T-helper 2 cell (primary cell): ENCODE measurements at places on chromosomes 7 and 10.

GRCh38 chr7:6288270-6288860, 15.9 kb upstream of the CYTH3 start:
- no peak for DNase-seq

DNA sequence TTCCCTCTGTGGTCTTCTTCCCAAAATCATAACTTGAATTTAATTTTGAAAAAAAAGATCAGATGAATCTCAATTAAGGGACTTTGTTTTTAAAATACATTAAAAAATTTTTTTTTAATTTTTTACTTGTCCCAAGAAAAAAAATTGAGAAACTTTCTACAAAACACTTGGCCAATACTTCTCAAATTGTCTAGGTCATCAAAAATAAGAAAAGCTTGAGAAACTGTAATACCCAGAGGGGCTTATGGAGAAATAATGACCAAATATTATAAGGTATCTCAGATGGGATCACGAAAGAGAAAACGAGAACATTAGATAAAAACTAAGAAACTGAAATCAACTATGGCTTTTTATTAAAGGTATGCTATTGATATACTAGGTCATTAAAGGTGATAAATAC, 835.0 kb downstream of the GATA3 start:
- no peak for DNase-seq

GRCh38 chr7:2980401-2981102, 63.1 kb downstream of the CARD11 start:
- no peak for DNase-seq

DNA sequence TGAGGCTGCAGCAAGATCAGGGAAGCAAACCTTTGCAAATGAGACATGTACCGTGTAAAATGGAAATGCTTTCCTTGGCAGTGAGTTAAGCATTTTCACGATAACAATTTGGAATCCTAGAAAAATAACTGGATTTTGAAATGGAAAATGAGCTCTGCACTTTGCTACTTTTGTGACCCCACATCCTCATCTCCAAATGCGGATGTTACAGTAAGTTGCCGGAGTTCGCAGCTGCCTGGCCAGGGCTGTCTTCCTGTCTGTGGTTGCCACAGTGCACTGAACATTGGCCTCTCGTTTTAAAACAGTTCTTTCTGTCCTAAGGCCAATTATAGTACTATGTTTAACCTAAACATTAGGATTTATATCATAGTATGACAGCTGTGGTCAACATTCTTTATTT, 136.2 kb upstream of the FZD8 start:
- DNase-seq = no peak

GRCh38 chr7:32142649-32143048, 72.4 kb upstream of the PDE1C start:
- no peak for DNase-seq

DNA sequence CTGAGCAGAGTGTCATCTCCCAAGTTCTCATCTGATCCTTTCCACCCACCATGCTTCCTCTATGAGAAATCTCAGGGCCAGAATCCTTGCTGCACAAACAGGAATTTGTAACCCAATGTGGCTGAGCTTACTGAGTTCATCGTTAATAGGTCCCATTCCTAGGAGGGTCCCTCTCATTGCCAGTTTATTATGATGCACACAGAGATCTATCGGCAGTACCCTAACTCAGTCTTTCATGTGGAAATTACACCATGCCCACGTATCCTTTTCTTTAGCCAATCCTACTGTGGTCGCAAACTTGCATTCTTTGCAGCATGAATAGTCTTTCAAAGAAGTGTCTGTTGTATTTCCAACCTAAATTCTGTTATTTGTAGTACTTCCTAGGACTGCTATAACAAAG, 12.1 kb downstream of the TMEM236 start:
- DNase-seq = no peak

DNA sequence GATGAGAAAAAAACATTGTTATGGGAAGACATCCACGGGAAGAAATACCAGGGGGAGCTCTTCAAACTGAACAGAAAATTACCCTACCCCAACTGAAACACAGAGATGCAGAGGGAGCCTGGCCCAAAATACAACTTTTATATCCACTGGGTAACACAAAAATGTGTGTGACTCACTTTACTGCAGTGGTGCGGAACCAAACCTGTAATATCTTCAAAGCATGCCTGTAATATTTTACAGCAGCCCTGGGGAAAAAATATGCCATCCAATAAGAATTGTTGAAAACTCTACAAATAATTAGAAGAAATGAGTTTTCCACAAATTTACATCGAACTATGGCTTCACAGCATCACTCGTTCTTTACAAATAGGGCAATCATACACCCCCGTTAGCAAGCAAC, 49.8 kb upstream of the SRRM3 start:
- DNase-seq = no peak

GRCh38 chr7:27180431-27181420, 4.3 kb downstream of the HOXA11 start:
- DNase-seq = no peak

DNA sequence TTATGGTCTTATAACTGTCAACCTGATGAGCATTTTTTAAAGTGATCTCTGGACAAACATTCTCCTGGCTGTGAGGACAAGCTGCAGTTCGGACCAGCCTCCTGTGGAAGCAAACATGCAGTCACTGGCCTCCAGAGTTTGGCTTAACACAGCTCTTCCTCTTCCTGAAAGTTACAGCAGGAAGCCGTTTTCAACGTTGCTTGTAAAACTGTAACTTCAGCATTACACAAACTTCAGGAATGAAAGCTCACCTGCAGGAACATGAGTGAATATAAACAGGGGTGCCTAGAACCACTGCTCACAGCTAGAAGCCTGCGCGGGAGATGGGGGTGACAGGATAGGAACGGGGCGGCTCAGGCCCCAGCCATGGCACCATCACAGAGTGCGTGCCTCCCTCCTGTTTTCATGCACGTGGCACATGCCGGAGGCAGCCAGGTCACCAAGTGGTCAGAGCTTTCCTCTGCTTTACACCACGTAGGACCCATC, 292.9 kb upstream of the PITRM1 start:
- no peak for DNase-seq

- DNase-seq = no peak
These were observed 78.7 kb upstream of the PPP2R2D start for GRCh38 chr10:131822013-131822691.

GRCh38 chr7:36684954-36685353, 39.3 kb downstream of the AOAH start:
- no peak for DNase-seq

GRCh38 chr10:87545783-87546182, 41.1 kb downstream of the MINPP1 start:
- no peak for DNase-seq

DNA sequence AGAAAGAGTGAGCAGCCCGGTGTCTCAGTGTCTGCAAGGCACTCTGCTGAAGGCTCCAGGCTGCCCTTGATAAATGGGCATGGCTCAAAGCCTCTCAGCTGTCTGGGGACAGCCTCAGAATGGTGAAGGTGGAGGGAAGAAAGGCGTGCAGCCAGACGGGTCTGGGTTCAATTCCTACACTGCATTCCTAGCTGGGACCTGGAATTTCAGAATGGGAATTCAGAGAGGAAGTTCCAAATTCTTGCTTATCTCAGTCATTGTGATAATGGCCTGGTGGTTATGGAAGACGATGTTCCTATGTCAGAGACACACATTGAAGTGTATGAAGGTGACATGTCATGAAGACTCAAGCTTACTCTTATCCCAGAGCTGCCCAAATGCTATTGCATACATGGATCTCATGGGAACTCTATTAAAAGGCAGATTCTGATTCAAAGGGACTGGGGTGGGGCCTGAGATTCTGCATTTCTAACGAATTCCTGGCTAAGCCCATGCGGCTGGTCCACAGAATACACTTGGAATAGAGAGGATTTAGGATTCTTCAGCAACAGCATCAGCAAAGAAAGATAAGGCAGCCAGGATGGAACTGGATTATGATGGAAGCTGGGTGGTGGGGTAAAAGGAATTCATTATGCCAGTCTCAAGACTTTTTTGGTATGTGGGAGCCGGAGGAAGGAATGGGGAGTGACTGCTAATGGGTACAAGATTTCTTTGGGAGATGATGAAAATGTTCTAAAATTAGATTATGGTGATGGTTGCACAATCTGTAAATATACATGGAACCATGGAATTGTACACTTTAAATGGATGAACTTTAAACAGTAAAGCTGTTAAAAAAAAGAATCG, 82.6 kb upstream of the ZMIZ1 start:
- DNase-seq = no peak

DNA sequence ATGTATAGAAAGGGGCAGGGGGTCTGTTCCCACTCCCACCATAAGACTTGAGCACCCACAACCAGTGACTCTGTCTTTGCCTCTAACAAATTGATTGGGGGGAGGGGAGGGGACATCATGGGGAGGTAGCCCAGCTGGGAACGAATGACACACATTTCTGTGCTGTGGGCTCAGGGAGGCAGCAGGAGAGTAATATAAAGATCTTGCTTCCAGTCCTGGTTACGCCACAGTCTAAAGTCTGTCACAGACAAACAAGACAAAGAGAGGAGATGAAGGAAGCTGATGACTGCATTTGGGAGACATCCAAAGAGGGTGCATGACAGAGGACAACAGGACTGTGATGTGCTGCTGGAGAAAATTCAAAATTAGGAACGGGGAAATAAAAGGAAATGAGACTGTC, 153.9 kb downstream of the ACTR3B start:
- DNase-seq = no peak

DNA sequence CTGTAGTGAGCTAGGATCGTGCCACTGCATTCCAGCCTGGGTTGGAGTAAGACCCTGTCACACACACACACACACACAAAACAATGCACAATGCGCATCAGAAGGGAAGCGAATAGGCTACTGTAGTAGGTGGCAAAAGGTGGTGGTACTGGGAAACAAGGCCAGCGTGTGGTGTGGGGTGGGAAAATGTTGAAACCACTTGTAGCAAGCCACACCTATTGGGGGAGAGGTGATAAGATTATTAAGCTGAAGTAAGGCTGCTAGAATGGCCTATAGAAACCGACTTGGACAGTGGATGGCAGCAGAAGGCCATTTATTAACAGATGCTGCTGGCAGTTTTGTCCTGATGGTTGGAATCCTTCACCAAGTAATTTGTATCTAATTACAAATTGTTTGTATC, 7.2 kb upstream of the CHCHD1 start:
- DNase-seq = peak; percentile 28

DNA sequence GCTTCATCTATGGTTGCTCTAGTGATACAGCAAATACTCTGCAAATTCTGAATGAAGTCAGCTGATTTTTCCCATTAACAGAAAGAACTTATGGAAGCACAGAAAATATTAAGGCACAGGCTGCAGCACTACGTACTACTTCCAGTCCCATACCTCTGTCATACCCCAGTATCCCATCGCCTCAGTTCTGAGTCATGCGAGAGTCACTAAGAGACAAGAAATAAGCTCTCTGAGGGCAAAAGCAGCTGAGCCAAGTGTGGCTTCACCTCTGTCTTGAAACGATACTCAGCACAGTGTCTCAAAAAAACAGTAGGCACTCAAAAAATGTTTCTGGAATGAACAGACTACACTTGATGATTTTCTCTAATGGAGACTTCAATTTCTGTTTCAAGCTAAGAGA, 48.2 kb downstream of the EZH2 start:
- no peak for DNase-seq

GRCh38 chr7:154857240-154857639, 145.7 kb downstream of the PAXIP1 start:
- no peak for DNase-seq

GRCh38 chr10:21524526-21525366, 736 bp downstream of the SKIDA1 start:
- DNase-seq = no peak

- no peak for DNase-seq
These were observed 14.0 kb upstream of the CDH23 start for GRCh38 chr10:71382757-71383156.

DNA sequence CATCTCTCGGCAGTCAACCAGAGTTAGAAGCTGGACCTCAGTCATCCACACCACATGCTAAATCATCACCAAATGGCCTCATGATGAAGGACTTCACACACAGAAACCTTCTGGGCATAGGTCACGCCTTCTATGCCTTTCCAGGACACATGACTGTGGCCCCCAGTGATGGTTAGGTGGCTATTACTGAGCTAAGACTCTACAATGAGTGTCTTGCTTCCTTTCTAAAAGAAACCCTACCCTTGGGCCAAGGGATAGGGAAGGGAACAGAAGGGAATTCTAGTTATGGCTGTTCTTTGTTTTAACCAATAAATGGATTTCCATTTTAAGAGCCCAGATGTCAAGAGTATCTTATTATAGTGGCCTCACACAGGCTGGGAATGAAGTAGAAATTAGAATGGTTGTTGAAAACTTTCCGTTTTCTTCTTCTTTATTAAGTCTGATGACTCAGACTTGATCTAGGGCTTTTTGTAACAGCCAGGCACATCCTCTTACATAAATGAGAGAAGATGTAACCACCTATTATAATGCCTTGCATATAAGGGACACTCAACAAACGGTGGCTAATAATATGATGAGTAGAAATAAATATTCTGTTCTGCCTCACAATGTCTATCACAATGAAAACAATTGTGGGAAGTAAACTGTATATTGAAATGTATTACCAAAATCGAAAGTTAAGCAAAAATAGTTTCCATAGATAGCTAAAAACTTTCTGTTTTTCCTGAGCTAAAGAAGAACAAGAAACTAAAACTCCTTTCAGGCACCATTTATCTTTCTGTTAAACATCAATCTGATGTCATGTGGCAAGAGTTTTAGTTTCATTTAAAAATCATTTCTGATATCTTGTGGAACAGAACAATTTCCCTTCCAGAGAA, 62.5 kb upstream of the TOMM7 start:
- DNase-seq = no peak

GRCh38 chr7:139946533-139946932, 116.2 kb downstream of the PARP12 start:
- DNase-seq = no peak

DNA sequence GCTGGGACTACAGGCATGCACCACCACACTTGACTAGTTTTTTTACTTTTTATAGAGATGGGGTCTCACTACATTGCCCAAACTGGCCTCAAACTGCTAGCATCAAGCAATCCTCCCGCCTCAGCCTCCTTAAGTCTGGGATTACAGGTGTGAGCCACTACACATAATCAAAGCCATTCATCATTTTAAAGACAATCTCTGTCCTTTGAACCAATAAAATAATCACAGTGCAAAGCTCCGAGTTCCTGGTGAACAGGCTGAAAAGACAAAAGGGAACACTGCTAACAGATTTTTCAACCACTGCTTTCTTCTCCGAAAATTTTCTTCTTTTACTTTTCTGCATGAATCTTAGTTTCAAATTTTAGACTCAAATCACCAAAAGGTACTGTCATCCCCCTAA, 58.5 kb downstream of the PARD3 start:
- no peak for DNase-seq
